ENCODE measurements at places on chromosomes 13 and 19. TPM values are rescaled to one million over a fixed set of nuclear protein-coding genes. Genes with fewer than 3 reads are reported as not detected.

Gene TMEM272
- total RNA-seq, result not detected

Gene ZNF426
- total RNA-seq, result 13.1 TPM

Gene SYT3
- 4.5 TPM for total RNA-seq

GRCh38 chr19:35090506-35091214 is 25.0 kb upstream of the FXYD3 start:
- peak; percentile 63 for DNase-seq

Gene CGB5
- 3.3 TPM for total RNA-seq

GRCh38 chr19:940591-941291 is 14.9 kb downstream of the ARID3A start:
- DNase-seq, result peak; percentile 77

- no peak for DNase-seq
These were observed at the start of gene GPR12 for GRCh38 chr13:26759907-26760831. TSS of gene GPR12 (minus strand) at chr13:26760786. CDS start at chr13:26759827, 959 bp downstream.

Gene DAND5
- 0.06 TPM for total RNA-seq

Gene RXFP2
- total RNA-seq, result not detected

Gene LRRC25
- total RNA-seq, result 0.35 TPM

Gene DZIP1
- total RNA-seq, result 36.4 TPM

Gene SIGLEC9
- not detected for total RNA-seq

All from H4 (cell line).